Stimulated activated CD8-positive, alpha-beta memory T cell treated with anti-CD3 and anti-CD28 coated beads, Interleukin-15, amount 100 ng/mL, for 1 hour (primary cell): ENCODE measurements at places on chromosomes 13 and 19.
A peak's percentile ranks its signal among the peaks of the same experiment; 100 is the strongest.

DNA sequence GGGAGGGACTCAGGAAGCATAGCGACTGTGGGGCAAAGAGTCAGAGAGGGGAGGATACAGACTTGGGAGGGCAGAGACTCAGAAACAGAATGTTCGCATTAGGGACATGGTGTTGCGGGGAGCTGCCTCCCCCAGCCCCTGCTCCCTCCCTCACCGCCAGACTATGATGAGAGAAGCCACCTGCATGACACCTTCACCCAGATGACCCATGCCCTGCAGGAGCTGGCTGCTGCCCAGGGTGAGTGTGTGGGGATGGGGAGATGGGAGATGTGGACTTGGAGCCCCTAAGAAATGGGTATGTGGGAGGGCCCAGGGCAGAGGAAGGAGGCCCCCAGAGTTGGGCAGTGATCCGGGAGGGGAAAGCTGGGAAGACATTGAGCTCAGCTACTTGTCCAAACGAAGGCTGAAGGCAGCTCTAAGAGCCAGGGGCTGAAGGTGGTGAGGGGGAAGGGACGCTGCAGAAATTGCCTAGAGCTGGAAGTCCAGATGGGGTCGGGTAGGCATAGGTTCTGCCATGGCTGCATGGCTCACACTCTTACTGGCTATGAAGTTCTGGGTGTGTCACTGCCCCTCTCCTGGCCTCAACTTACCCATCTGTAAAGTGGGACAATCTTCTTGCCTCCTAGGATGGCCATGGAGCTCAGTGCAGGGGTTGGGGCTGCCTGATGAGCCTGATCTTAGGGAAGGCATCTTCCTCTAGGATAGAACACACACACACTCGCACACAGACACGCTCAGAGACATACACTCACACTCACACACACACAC, 1.4 kb downstream of the SPACA6 start:
- DNase-seq: no peak

GRCh38 chr19:6610934-6611852, 20.2 kb upstream of the CD70 start:
- DNase-seq: no peak

GRCh38 chr19:751501-752341, 809 bp downstream of the MISP start:
- no peak for DNase-seq

DNA sequence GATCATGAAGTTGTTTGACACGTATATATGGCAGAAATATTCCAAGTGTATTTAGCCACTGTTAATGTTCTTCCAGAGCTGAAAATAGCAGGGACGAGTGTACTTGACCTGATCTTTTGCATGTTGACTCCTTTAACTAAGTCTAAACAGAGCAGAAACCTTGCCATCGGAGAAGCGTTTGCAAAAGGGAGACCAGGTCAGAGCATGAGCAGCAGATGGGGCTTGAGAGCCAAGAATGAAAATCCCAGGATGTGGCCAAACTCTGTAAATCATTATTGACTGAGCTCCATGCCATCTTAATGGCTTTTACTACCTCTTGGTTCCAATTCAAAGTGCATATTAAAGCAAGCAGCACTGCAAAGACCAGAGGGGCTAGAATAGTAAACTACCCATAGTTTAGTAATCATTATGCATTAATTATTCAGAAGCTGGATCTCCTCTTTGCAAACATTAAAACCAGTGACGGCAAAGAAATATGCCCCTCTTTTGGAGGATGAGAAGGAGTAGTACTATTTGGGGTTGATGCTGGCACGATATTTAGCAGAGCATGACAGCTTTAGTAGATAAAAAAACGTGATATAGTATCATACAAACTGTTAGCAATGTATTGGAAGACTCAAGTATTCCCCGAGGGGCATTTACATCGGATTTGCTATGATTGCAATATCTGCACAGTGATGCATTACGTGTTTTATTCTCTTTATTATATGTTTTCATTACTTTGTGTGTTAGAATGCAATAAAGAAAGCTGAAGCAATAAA, 55.7 kb downstream of the FAM216B start:
- no peak for DNase-seq

- peak; percentile 94 for DNase-seq
These were observed at the start of gene ZSCAN18 for GRCh38 chr19:58097781-58098681. Gene ZSCAN18 (minus strand): TSS chr19:58098231. CDS start chr19:58090267, 7,964 bp downstream.

GRCh38 chr19:42244347-42245220, 2.2 kb upstream of the GSK3A start:
- DNase-seq: peak; percentile 87

DNA sequence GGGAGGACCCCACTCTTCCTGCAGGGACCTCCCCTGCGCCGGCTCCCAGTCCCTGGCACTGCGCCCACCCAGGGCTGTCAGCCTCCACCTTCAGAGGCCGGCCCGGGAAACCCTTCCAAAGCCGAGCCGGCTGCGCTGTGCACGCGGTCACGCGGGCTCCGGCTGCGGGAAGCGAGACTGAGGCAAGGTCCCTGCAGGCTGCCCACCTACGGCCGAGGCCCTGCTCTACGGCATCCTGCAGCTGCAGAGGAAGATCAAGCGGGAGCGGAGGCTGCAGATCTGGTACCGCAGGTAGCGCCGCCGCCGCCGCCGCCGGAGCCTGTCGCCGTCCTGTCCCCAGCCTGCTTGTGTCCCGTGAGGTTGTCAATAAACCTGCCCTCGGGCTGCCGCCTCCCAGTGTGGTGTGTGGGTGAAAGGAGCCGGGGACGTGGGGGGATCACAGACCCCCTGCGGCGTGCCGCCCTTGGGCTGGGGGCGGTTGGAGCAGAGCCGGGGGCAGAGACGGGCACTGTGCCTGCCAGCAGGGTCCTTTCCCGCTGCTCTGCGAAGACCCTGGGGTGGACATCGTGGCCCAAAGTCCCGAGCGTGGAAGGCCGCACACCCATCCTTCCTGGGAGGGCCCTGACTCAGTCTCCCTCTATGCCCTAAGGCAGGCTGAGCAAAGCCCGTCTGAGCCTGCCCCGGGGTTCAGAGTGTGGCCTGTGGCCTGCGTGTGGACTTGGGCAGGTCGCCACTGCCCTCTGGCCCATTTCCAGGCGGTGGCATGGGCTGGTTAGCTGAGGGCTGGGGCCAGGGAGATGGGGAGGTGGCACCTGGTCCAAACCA, 5.9 kb downstream of the GAMT start:
- DNase-seq: no peak

DNA sequence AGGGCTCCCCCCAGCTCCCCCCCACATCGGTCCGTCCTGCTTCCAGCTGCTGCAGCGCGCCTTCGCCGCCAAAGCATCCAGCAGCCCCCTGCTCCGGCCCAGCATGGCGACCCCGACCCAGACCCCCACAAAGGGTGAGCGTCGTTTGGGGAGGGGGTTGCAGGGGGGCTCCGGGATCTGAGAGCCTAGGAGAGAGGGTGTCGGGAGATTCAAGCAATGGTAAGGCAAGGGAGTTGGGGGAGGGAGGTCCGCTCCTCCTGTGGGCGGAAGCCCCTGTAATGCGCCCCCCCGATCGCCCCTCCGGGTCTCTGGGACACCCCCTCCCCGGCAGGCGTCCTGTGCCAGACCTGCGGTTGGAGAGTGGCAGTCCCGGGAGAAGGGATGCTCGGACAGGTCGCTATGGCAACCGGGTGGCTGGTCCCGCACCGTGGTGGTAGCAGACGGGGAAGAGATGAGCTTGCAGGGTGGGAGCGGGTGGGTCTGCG, at the start of gene FXYD7:
Gene FXYD7 (plus strand): TSS at position 25 of the 485 bp plus-strand sequence. CDS start 79 bp downstream, at position 104.
- DNase-seq: no peak

DNA sequence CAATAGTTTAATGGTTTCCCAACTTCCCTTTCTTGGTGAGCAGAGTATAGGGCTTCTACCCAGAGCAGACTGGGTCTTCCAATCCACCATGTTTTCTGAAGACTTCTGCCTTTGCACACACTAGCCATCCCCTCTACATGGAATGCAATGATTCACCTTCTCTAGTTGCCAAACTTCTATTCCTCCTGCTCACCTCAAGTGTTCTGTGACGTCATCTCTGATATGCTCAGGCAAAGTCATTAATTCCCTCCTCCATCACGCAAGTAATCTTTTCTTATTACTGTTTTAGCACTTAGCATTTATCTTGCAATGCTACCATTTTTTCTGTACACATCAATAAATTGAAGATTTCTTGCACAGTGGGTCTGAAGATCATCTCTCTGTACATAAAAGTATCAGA, 174.2 kb downstream of the RBM26 start:
- DNase-seq: no peak

DNA sequence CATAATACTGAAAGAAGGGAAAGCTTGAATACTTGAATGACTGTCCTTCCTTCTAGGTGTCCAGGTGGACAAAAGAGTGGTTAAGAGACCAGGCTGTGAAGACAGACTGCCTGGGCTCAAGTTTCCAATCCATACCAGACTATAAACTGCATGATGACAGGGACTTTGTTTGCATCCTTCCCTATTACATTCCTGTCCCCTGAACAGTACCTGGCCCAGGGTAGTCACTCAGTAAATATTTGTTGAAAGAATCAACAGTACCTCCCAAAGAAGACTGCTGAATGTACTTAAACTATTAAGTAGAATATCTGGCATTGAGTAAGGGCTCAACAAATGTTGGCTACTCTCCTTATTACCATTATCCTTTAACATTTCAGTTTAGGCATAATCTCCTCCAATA, 29.7 kb downstream of the MIPEP start:
- DNase-seq: no peak

- no peak for DNase-seq
These were observed 31.3 kb upstream of the HOMER3 start for GRCh38 chr19:18972301-18972811.

- no peak for DNase-seq
These were observed 843 bp downstream of the NR2F6 start for GRCh38 chr19:17244618-17245534.

DNA sequence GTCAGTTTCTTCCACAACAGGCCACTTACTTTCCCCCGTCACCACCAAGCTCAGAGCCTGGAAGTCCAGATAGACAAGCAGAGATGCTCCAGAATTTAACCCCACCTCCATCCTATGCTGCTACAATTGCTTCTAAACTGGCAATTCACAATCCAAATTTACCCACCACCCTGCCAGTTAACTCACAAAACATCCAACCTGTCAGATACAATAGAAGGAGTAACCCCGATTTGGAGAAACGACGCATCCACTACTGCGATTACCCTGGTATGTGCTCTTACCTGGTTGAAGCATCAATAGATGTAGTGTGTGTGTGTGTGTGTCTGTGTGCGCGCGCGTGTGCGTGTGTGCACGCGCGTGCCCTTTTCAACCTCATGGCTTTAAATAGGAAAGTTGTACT, 3.7 kb downstream of the KLF5 start:
- no peak for DNase-seq

GRCh38 chr13:100876044-100876403, 201.4 kb upstream of the TMTC4 start:
- DNase-seq: no peak

GRCh38 chr13:40982772-40983171, 36.3 kb downstream of the ELF1 start:
- DNase-seq: peak; percentile 30

DNA sequence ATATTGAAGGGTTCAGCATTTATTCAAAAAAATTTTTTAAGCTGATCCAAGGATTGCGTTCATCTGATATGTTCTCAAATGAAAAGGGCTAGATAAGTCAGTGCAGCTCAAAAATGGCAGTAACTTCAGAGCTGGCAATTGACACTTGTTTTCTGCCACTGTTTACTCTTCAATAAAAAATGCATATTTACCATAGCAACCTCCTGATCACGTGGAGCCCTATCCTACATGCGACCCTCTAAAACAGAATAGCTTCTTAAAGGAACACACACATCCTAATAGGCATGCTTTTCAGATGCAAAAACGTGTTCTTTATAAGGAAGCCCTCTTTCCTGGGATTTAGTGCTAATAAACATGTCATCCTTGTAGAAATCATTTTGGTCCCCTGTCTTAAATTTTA, 150.2 kb downstream of the ZNF536 start:
- DNase-seq: no peak

- DNase-seq: no peak
These were observed 4.2 kb downstream of the MRI1 start for GRCh38 chr19:13768510-13768909.

GRCh38 chr13:108427355-108427754, 157.8 kb downstream of the TNFSF13B start:
- no peak for DNase-seq

- DNase-seq: no peak
These were observed 30.1 kb downstream of the DNAJC3 start for GRCh38 chr13:95707035-95707434.

DNA sequence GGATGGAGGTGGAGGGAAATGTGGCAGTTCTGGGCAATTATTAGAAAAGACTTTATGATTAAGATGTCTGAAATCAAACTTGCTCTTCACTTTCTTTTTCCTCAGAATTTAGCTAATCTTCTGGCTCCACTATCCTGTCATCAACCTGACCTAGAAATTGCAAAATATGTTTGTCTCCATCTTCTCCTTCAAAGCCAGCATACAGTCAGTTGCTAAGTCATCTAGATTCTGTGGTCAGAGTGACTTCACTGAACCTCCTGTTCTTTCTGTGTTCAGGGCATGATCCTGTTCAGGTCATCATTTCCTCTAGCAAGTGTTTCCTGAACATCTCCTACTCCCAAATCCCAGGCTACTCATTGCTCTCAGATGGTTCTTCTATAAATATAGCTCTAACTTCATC, 10.8 kb upstream of the CCNA1 start:
- DNase-seq: no peak

DNA sequence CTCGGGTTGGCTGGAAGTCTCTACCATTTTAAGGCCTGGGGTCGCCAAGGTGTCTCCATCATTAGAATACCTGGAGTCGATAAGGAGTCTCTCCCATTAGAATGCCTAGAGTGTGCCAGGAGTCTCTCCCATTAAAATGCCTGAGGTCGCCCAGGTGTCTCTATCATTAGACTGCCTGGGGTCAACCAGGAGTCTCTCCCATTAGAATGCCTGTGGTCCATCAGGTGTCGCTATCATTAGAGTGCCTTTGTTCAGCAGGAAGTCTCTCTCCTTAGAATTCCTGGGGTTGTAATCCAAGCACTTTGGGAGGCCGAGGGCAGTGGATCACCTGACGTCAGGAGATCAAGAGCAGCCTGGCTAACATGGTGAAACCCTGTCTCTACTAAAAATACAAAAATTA, 1533.0 kb downstream of the UQCRFS1 start:
- no peak for DNase-seq

DNA sequence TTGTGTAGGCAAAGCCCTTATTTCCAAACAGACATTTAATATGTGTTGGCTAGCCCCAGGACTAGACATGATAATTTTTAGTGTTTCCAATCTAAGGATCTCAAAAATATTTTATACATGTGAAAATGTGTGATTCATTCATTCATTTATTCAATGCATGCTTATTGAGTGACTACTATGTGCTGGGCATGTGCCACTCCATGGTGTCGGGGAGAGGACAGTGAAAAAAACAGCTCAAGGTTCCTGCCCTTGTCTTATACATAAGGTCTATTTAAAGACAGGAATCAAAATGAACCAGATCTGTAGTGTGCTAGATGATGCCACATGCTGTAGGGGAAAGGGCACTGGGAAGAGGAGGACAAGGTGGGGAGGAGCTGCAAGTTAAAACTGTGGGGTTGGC, 36.5 kb downstream of the GJA3 start:
- DNase-seq: no peak
